ENCODE measurements at places on chromosomes 6 and 20. TPM values are rescaled to one million over a fixed set of nuclear protein-coding genes. Genes with fewer than 3 reads are reported as not detected.

- DNase-seq, result no peak
These were observed 25.4 kb upstream of the ZNF831 start for GRCh38 chr20:59138114-59138748.

GRCh38 chr6:137685798-137686375 lies 181.2 kb upstream of the TNFAIP3 start:
- no peak for DNase-seq

- DNase-seq, result no peak
These were observed 27.4 kb upstream of the PXDC1 start for GRCh38 chr6:3778701-3779573.

DNA sequence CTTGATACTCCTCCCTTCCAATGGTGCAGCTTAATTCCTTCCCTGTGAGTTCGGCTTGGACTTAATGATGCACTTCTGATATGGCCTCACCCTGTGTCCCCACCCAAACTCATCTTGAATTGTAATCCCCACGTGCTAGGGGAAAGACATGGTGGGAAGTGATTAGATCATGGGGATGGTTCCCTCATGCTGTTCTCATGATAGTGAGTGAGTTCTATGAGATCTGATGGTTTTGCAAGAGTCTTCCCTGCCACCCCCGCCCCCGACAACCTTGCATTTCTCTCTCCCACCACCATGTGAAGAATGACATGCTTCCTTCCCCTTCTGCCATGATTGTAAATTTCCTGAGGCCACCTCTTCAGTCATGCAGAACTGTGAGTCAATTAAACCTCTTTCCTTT lies 50.3 kb upstream of the HLA-G start:
- no peak for DNase-seq

DNA sequence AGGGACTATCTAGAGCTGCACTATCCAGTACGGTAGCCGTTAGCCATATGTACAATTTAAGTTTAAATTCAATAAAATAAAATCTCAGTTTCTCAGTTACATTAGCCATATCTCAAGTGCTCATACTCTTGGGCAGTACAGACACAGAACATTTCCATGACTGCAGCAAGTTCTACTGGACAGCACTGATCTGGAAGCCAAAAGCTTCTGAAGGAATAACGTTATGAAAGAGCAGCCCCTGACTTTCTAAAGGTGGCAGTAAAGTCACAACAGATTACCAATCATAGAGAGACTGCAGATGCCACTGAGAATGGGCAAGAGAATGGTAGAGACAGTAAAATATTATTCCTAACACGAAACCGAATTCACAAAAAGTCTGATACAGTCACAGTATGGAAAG lies 36.8 kb downstream of the NDRG3 start:
- no peak for DNase-seq

- DNase-seq, result no peak
These were observed 85.8 kb downstream of the GFRA4 start for GRCh38 chr20:3577366-3577765.

DNA sequence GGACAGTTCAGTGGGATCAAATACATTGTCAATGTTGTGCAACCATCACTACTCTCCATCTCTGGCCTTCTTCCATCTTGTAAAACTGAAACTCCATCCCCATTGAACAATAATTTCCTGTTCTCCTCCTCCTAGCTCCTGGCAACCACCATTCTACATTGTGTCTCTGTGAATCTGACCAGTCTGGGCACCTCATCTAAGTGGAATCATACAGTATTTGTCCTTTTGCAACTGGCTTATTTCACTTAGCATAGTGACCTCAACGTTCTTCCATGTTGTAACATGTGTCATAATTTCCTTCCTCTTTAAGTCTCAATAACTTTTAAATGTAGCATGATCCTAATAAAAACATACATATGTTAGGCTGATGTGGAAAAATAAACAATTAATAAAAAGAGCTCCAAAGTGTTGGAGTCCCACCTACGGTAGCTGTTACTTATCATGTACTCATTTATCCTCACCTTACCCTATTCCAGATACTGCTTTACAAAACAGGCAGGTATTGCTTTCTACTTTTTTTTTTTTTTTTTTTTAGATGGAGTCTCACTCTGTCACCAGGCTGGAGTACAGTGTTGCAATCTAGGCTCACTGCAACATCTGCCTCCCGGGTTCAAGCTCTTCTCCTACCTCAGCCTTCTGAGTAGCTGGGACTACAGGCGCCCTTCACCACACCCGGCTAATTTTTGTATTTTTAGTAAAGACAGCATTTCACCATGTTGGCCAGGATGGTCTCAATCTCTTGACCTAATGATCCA lies 91.9 kb downstream of the TNFAIP3 start:
- no peak for DNase-seq

DNA sequence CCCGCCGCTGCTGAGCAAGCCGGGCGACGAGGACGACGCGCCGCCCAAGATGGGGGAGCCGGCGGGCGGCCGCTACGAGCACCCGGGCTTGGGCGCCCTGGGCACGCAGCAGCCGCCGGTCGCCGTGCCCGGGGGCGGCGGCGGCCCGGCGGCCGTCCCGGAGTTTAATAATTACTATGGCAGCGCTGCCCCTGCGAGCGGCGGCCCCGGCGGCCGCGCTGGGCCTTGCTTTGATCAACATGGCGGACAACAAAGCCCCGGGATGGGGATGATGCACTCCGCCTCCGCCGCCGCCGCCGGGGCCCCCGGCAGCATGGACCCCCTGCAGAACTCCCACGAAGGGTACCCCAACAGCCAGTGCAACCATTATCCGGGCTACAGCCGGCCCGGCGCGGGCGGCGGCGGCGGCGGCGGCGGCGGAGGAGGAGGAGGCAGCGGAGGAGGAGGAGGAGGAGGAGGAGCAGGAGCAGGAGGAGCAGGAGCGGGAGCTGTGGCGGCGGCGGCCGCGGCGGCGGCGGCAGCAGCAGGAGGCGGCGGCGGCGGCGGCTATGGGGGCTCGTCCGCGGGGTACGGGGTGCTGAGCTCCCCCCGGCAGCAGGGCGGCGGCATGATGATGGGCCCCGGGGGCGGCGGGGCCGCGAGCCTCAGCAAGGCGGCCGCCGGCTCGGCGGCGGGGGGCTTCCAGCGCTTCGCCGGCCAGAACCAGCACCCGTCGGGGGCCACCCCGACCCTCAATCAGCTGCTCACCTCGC lies 1.5 kb downstream of the ARID1B start:
- DNase-seq, result peak; percentile 66

DNA sequence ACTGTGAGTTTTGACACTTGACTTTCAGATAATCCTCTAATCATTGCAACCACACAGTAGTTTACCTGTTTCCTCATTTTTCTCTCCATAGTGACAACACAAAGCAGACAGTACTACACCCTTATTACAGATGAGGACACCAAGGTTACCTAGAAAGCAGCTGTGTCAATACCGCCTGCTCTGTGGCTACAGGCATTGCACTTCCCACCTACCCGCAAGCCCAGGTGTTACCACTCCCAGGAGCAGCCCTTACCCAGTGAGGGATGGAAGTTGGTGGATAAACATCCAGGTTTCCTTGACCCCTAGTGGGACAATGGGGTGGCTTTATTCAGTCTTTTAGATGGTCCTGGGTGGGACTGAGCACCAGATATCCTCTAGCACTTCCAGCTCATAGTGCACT lies 503.6 kb downstream of the PTPRT start:
- DNase-seq, result no peak

DNA sequence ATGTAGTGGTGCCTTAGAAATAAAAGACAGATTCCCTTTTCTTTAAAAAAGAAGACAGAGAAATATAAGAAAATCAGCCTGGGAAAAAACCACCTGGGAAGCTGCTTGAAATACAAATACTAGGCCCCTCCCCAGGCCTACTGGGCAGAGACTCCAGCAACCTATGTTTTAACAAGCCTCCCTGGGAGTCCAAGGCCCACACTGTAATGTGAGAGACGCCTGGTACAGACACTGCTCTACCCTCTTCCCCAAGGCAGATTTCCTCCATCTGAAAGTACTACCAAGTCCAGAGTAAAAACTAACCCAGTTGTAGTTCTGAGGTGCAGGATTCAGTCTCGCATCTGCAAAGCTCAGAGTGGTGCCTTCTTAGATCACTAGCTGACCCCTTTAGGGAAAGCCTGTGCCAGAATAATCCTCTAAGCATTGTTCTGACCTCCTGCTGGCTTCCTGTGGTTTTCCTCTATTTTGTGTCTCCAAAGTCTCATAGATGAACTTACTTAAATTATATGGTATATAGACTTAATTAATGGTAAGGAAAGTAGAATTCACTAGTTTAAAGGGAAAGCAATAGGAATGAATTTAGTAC lies 270.2 kb upstream of the SLC35B3 start:
- no peak for DNase-seq

DNA sequence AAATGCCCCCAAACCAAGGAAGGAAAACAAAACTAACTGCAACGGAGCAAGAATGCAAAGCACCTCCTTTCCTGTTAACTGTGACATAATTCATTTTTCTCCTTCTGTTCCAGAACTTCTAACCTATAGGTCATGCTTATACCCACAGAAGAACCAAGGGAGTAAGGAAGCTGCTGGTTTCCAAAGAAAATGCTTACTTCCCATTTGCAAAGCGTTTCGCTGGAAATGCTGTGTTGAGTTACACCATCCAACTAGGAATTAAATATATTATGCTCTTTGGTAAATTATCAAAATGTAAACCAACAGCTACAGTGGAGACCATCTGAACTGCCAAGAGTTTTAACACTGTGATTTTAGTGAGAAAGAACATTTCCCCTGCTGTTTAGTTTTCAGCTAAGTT lies 42.9 kb downstream of the ATXN1 start:
- DNase-seq, result no peak

DNA sequence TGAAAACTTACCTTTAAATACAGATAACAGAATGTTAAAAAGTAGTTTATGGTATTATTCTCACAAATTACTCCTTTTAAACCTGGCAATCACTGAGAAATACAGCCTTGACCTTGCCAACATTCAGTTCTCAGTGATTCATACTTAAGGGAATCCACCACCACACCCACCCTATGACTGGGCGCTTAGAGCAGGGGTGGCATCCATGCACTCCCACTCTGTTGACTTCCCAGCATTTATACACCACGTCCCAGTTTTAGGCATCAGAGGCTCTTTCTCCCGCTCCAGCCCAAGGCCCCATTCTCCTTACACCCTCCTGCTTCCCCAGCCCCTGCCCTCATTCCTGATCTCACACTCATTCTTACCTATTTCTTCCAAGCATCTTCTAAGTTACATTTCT lies 16.3 kb downstream of the TRAF3IP2 start:
- DNase-seq, result peak; percentile 17

GRCh38 chr6:130981409-130981808 lies 81.6 kb downstream of the EPB41L2 start:
- peak; percentile 19 for DNase-seq

DNA sequence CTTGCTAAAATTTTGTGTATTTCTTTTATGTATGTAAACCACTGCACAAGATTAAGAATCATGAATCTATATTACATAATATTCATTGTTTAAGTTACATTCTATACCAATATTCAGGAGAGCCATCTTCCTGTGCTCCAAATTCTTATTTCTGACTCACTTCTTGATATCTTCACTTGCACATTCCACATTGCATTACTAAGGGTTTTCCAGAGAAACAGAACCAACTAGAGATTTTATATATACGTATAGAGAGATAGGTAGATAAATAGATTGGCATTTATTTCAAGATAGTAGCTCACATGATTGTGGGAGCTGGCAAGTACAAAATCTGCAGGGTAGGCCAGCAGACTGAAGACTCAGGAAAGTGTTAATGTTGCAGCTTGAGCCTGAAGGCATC lies 222.2 kb upstream of the PRSS16 start:
- DNase-seq, result no peak

DNA sequence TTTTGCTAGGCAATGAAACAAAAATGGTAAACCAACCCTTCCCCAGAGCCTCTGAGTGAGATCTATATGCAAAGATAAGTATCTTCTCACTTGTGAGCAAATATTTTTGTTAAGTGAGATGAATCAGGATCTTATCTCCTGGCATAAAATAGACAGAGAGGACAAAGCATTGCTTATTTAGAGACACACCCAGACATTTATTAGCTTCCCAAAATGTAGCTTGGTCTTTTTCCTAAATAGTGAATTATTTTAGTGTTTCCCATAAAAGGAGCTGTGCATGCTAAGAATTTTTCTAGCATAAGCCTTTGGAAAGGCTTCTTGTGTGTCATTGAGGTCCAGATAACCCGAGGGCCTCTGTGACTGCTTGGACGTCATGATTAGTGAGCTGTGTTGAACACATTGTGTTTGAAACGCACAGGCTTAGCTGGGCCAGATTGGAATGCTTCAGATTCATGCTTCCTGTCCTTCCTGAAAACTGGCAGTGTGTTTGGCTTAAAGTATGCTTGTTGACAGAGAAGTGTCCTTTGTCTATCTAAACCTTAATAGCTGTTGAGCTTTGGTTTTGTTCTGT lies 16.5 kb downstream of the MTHFD1L start:
- peak; percentile 82 for DNase-seq

- DNase-seq, result no peak
These were observed 544.1 kb downstream of the CD83 start for GRCh38 chr6:14661691-14662090.

- DNase-seq, result no peak
These were observed 81.0 kb upstream of the FAM8A1 start for GRCh38 chr6:17519120-17519519.

DNA sequence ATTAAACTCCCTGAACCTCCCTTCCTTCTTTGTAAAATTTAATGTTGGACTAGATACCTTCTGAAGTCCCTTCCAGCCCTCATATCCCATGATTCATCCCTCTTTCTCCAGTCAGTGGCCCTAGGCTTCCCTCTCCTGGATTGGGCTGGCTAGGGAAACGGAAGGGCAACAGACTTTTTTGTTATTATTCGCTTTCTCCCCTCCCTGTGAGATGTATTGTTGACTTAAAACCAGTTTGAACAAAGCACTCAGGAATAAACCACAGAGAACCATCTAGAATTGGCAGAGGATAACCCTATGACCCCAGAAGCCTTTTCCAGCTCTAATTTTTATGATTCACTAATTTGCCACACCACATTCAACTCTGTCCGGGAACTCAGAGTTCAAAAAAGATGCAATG lies 239.7 kb upstream of the SUPT3H start:
- no peak for DNase-seq

- DNase-seq, result no peak
These were observed 493.1 kb downstream of the BTBD3 start for GRCh38 chr20:12410783-12411182.

DNA sequence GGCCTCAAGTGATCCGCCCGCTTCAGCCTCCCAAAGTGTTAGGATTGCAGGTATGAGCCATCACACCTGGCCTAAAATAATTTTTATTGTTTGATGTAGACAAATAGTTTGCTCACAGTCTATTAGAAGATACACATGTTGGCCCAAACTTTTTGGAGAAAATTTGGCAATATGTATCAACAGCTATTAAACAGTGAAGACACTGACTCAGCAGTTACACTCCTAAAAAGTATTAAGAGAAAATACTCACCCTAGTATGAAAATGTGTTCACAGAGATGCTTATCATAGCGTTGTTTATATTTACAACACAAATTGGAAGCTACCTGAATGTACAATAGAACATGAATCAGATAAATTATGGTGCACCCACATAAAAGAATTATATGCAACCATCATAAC lies 173.1 kb downstream of the WDR27 start:
- DNase-seq, result no peak

The ISM1 gene
- polyA plus RNA-seq, result 2.0 TPM

The MAD2L1BP gene
- polyA plus RNA-seq, result 31.0 TPM

The ZBP1 gene
- polyA plus RNA-seq, result not detected

The TRIM40 gene
- polyA plus RNA-seq, result not detected

All from kidney (tissue), 22 donors.